ENCODE measurements at places on chromosomes 4 and X. TPM values are rescaled to one million over a fixed set of nuclear protein-coding genes. Genes with fewer than 3 reads are reported as not detected.

ALPK1 gene
- 26.7 TPM for polyA plus RNA-seq

CSAG2 gene
- polyA plus RNA-seq = not detected

TRIM61 gene
- polyA plus RNA-seq = 4.5 TPM

DNA sequence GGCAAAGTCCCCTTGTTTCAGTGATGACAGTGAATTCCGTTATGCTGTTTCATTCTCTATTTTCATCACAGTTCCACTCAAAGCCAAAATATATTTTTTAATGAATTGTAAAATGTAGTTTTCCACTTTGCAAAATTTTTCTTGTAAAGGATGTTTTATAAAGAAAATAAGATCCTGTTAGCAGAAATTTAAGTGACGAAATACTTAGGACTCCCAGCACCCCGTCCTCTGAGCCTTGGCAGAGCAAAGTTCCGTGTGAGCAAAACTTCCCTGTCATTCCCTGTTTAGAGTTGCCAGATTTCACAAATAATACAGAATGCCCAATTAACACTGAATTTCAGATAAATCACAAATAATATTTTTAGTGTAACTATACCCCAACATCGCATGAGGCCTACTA is 81.0 kb upstream of the RBPJ start:
- no peak for DNase-seq

PAGE4 gene
- polyA plus RNA-seq = not detected

PLP1 gene
- polyA plus RNA-seq = 8.3 TPM

DNA sequence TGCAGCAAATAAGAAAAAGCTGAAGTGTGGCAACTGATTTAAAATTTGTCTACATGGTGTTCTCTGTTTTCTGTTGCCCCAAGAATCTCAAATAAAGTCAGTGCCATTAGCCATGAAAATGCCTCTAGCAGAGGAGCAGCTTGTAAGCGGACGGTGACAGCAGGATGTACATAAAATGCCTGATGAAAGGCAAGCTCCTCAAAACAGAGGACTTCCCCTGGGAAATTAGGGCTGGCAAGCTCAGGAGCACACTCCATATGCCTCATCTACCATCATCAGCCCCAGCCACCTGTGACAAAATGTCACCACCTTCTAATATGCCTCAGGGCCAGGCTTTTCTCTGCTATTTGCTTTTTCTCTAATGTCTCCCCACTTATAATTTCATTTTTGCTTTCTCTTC is 54.5 kb downstream of the ASB9 start:
- no peak for DNase-seq

DNA sequence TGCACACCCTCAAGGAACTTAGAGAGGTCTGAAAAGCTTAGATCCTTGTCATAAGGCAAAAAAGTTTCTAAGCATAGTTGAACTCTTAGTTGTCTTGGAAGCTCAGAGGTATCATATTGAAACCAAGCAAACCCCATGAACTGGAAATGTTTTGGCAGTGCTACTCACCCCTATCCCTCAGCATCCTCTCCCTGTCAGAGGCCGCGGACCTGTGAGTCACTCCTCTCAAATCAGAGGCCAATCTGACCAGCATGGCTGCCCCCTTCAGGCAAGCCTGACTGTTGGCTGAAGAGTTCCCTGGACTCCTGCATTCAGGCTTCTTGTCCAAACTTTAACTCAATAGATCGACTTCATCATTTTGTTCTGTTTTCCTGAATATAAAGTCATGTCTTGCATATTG is 69.4 kb downstream of the KCNIP4 start:
- no peak for DNase-seq

DNA sequence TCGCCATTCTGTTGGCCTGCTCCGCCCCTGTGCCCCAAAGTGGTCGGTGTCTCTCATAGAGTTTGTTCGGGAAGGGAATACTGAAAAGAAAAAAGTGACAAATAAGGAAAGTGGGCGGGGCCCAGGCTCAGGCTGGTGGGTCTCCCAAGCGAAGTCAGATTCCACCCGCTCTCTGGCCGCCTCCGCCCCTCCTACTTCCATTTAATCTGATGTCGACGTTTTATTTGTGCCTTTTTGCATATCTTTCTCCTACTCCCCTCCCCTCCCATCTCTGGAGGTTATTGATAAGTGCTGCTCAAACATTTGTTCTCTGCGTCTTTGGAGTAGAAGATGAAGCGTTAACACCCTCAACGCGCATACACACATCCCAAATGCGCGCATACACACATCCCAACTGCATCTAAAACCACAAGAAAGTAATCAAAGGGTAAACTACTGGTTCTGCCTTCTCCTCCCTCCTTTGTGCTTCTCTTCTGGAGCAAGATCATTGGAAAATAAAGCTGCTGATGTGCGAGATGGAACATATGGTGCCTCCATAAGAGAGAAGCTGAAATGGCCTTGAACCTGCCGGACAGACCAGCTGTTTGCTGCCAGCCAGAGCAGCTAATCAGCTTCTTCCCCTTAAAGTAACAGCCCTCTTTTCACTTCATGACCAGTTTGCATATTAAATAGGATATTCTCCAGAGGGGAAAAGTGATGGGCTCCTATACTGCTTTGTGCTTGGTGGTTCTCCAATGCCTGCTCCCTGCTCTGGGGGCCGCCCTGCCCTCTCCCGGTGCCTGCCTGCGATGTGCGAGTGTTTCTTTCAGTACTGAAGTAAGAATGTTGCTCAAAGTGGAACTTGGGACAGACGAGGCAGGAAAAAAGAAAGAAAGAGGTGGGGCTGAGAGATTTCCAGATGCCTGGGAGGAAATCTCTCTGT is 3.1 kb downstream of the MAMLD1 start:
- peak; percentile 84 for DNase-seq

DNA sequence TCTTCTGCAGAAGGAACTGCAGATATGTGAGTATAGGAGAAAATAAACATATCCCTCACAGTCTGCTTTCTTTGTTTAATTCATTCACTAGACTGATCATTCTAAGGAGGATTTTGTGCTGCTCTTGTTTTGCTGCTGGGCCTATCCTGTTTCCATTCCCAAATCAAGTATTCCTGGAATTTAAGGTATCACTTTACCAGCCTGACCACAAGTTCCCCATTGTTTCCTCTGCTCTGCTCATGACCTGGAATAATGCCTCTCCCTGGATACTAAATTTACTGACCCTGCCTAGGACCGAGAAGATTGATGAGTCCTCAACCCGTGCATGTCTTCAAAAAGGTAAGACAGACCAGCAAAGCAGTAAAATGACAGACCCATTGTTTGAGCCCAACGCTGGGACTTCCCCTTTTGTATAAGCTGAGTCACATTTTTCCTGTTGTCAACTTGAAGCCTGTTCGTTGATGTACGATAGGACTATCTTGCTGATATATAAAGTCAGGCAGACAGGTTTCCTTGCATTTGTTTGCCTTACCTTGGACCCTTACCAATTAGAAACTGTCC is 85.5 kb upstream of the TET2 start:
- DNase-seq = no peak

DNA sequence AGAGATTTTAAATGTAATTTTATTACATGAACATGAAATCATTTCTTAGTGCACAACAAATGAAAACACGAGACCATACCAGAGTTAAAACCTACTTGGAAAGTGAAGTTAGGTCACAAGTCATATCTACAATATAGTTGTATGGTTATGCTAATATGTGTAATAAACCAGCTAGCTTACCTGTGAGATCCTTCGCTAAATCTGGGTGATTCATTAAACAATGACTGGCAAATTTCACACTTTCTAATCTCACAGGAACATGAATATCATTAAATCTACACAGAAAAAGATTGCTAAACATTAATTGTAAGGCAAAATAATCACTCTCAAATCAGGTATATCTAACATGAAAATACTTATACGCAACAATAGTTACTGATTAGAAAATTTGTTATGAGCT is 67.6 kb downstream of the PDS5A start:
- no peak for DNase-seq

DMRTC1 gene
- polyA plus RNA-seq = 0.41 TPM

HHIP gene
- polyA plus RNA-seq = 68.7 TPM

GRCh38 chrX:23826653-23827052 is 43.7 kb downstream of the SAT1 start:
- DNase-seq = no peak

- DNase-seq = no peak
Measured at GRCh38 chr4:128675083-128675482, 134.4 kb upstream of the JADE1 start.

GRCh38 chrX:154791467-154791866 is 13.8 kb downstream of the MPP1 start:
- no peak for DNase-seq

PDE6B gene
- polyA plus RNA-seq = 19.0 TPM

GRCh38 chrX:41189156-41189555 is 103.9 kb downstream of the USP9X start:
- no peak for DNase-seq

SCD5 gene
- 38.5 TPM for polyA plus RNA-seq

RPL9 gene
- polyA plus RNA-seq = 1,947 TPM

FAM9C gene
- 2.5 TPM for polyA plus RNA-seq

MAGEA8 gene
- polyA plus RNA-seq = 0.20 TPM

AMBN gene
- polyA plus RNA-seq = not detected

WDR17 gene
- 6.7 TPM for polyA plus RNA-seq

NSUN7 gene
- 11.5 TPM for polyA plus RNA-seq

BBS7 gene
- polyA plus RNA-seq = 33.5 TPM

DNA sequence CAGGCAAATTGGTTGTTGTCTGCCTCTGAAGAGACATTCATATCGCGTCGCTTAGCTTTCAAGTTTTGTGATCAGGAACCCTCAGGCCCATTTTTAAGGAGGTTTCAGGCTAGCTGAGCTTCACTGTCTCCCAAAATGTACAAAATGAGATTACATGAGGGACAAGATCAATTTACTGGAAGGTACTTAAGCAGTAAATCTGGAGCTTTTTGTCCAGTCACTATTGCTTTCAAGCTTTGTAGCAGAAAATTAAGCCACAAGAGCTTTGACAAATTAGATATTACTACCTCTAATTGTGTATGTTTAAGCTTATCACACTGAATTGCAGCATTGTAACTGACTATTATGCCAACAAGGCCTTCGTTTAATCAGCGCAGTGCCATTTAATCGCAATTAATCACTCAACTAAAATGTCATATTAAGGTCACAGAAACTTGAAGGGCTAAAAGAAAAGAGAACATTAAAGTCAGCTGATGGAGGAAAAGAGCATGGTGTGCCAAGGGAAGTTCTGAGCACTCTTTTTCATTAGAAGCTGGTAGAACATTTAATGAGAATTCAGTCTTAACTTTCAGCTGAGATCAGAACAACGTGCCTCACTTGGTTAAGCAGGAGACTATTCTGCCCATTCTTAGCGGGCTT is 353.0 kb downstream of the FBXO8 start:
- no peak for DNase-seq

DNA sequence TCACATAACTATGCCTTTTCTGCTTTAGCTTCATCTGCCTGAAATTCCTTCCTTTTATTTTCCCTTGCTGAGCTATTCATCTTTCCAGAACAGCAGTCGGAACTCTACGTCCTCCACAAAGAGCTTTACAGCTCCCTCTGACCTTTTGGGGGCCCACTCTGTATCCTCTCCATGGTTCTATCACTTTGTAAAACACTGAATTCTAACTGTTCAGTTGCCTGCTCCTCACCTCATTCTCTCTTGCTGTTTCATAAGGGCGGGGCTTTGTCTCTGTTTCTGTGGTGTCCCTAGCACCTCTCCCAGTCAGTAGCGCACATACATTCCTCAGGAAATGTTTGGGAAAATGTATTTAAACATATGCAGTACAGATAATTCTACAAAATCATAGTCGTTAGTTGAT is 737.0 kb downstream of the RAB28 start:
- DNase-seq = no peak

DNA sequence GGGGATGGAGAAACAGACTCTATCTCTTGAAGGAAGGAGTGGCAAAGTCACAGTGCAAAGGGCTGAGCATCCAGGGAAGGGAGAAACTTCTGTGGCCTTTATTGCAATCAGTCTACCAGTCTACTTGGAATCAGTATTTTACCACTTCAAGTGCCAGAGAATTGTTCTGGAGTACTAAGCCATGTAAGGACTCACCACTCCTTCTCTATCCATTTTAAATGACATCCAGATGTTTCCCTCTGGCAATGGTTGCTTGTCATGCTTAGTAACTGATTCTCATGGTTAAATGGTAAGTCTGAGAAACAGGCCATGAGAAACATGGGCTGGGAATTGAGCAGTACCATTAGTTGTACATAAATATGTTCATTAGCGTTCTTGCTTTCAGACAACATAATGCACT is 21.1 kb upstream of the SMIM10 start:
- DNase-seq = no peak

SAGE1 gene
- polyA plus RNA-seq = not detected

DNA sequence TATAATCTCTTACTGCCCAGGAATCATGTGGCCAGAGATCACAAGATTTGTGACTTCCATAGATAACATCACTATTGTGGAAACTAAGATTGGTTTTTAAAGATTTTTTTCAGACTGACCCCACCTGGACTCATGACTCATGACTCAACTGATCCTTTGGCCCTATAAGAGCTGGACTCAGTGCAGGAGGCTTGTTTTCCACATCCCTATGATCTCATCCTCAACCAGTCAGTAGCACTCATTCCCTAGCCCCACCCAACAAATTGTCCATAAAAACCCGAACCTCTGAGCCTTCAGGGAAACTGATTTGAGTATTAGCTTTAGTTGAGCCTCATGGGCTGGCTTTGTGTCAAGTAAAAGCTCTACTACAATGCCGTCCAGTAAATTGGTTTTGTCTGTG is 7.9 kb upstream of the NOCT start:
- DNase-seq = no peak

GRCh38 chrX:109619771-109620170 is 5.2 kb downstream of the KCNE5 start:
- DNase-seq = no peak

GRCh38 chrX:15158736-15159406 is 111.0 kb downstream of the ASB9 start:
- no peak for DNase-seq

DNA sequence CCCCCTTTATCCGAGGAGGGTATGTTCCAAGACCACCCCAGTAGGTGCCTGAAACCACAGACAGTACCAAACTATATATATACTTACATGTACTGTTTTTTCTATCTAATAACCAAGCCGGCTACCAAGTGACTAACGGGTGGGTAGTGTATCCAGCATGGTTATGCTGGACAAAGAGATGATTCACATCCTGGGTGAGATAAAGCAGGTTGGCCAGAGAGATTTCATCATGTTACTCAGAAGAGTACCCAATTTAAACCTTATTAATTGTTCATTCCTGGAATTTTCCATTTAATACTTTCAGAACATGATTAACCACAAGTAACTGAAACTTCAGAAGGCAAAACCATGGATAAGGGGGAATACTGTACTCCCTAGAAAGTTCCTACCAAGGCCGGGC is 46.5 kb downstream of the RFC1 start:
- DNase-seq = no peak

GRCh38 chrX:39605183-39605582 is 492.6 kb downstream of the BCOR start:
- DNase-seq = no peak

- DNase-seq = no peak
Measured at GRCh38 chr4:174141876-174142275, 141.6 kb downstream of the FBXO8 start.

GRCh38 chr4:110705440-110705782 is 82.5 kb upstream of the PITX2 start:
- DNase-seq = no peak

DNA sequence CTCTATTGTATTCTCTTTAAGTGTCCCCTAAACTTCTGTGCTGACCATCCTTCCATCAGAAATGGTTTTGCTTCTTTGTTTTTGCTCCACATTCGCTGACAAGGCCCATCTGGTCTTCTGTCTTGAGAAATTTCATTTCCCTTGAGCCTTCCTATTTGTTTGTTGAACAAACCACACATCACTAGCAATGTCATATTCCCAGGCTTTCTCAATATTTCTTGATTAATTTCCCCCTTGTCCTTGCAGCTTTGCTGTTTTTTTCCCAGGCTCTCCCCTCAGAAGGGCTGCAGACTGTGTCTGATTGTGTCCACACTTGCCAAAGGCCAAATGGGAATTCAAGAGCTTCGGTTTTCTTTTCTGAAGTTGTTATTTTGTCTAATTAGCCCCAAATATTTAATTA is 158.9 kb downstream of the MID1IP1 start:
- DNase-seq = peak; percentile 2

SOX3 gene
- polyA plus RNA-seq = not detected
